Left colon (tissue), 2 donors: ENCODE measurements at places on chromosomes 11 and 22. TPM values are rescaled to one million over a fixed set of nuclear protein-coding genes. Genes with fewer than 3 reads are reported as not detected.

GRCh38 chr11:95725196-95725595, 64.4 kb downstream of the FAM76B start:
- no peak for DNase-seq

The FGF3 gene
- not detected for total RNA-seq

GRCh38 chr11:32154275-32154674, 63.4 kb downstream of the RCN1 start:
- no peak for DNase-seq

- DNase-seq = no peak
Measured at GRCh38 chr11:101511065-101511464, 72.7 kb downstream of the TRPC6 start.
